Suppressor macrophage treated with lipopolysaccharide for 1 hour (primary cell): ENCODE measurements at places on chromosomes 6 and 20.

- DNase-seq, result no peak
Observed at GRCh38 chr6:15841937-15842726, 179.3 kb upstream of the DTNBP1 start.

DNA sequence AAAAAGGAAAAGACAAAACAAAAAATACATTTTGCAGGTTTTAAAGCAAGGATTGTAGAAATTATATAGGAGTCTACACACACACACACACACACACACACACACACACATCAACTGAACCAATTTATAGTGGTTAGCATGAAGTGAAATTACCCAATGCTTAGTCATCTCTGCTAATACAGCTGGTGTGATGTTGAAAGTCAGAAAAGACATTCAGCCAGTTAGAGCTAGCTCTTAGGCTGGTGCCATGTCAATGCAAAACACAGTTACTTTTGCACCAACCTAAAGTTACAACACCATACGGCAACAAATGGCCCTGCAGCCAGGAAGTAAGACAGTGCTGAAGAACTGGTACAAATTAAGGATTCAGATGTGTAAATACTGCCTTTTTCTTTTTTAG is 15.2 kb downstream of the FAM210B start:
- peak; percentile 81 for DNase-seq

DNA sequence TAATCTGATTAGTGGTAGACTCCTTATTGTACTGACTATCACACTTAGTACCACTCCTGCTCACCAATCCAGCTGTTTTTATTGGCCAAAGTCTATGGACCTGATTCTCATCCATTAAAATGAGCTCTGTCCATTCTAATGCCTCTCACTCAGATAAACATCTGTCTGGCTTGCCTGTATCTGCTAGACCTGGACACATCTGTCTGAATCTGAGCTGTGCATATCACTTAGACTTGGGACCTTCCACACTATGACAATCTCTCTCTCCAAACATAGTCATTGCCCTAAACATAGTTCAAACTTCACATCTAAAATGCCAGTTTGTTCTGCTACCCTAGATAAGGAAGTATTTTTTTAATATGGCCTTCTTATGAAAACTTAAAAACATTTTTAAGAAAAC is 92.6 kb downstream of the CENPW start:
- DNase-seq, result no peak

- no peak for DNase-seq
Observed at GRCh38 chr6:166277018-166277417, 31.2 kb downstream of the PRR18 start.

DNA sequence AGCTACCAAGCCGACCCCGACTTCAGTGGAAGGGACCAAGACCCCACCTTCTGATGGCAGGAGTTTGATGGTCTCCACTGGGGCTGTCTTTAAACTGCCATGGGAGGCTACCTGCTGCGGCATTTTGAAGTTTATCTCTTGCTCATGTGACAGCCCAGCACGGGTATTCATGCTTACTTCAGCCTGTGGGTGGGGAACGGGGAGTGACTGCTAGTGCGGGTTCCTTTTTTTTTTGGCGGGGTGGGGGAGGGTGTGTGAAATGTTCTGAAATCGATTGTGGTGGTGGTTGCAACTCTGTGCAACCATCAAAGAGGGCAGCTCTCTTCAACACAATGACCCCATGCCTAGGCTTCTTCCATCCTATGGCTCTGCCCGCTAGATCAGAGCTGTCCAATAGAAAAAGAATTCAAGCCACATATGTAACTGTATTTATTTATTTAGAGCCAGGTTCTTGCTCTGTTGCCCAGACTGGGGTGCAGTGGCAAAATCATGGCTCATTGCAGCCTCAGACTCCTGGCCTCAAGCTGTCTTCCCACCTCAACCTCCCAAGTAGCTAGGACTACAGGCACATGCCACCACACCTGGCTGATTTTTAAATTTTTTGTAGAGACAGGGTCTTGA is 53.7 kb downstream of the PPP1R16B start:
- peak; percentile 60 for DNase-seq

DNA sequence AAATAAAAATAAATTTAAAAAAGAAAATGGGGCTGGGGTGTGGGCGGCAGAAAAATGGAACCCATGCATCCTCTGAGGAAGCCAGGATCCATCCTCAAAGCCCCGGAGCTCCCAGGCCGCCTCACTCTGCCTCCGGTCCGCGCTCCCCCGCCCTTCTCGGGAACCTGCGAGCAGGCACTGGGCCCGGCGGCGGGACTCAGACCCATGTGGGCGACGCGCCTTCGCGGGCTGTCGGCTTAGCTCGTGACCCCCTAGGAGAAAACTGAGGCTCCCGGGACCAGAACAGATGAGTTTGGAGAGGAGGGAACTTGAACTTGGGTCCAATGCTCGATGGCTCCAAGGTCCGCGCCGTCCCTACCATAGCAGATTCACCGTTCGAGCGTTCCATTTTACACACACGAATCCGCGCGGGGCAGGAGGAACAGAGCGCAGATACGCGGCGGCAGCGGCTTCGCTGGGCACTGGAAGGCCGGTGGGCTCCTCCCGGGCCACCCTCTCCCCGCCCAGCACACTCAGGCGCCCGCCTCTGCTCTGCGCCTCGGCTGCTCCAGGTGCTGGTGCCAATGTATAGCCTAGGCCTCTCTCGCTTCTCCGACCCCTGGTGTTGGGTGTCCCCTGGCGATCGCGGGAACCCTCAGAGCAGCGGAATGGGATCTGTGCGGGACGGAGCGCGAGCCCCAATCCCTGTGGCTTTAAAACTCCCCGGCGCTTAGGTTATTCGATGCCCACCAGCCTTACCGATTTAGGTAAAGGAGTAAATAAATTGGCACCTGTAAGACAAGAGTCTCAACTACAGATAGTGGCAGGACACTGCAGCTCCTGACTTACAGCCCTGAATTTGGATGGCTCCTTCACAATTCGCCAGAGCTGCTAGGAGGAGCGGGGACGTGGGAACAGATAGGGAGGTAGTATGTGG is 39.2 kb downstream of the DPPA5 start:
- DNase-seq, result peak; percentile 6

DNA sequence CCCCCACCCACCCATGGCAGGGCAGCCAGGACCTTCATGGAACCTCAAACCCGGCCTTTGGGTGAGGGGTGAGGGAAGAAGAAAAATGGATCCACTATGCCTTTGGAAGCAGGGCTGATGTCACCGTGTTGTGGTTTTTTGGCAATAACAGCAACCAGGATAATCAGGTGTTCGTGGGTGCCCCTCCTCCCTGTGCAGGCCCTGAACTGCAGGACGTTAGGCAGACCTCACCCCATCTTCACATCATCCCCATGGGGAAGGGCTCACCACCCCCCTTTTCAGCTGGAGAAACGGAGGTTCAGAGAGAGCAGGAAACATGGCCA is 3.6 kb downstream of the GABRR2 start:
- DNase-seq, result no peak

GRCh38 chr20:20568604-20569205 is 143.7 kb downstream of the RALGAPA2 start:
- peak; percentile 60 for DNase-seq
